Nephron progenitor cell (in vitro differentiated cells): ENCODE measurements at places on chromosomes 13 and 19.
A peak's percentile ranks its signal among the peaks of the same experiment; 100 is the strongest.

- DNase-seq: no peak
Observed at GRCh38 chr19:18905513-18906236, 9.7 kb upstream of the CERS1 start.

DNA sequence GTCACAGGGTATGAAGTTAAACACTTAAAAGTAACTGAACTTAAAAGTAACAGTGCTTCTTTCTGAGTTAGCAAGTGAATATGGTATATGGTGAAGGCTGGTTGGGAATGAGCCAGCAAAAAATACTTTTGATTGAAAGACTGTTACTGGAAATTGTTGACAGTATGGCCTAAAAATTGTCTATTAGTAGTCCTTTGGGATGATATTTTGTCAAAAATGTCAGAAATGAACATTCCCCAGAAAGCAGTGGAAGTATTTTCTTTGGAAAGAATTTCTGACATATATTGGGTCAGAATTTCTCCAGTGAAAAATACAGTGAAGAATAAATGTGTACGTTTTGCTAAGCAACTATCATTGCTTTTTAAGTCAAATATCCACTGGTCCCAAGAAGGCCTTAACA is 860.5 kb downstream of the PCDH9 start:
- DNase-seq: no peak

- no peak for DNase-seq
Observed at GRCh38 chr13:31631746-31632145, 107.6 kb upstream of the RXFP2 start.

GRCh38 chr13:38012096-38012495 is 142.5 kb upstream of the TRPC4 start:
- DNase-seq: no peak

DNA sequence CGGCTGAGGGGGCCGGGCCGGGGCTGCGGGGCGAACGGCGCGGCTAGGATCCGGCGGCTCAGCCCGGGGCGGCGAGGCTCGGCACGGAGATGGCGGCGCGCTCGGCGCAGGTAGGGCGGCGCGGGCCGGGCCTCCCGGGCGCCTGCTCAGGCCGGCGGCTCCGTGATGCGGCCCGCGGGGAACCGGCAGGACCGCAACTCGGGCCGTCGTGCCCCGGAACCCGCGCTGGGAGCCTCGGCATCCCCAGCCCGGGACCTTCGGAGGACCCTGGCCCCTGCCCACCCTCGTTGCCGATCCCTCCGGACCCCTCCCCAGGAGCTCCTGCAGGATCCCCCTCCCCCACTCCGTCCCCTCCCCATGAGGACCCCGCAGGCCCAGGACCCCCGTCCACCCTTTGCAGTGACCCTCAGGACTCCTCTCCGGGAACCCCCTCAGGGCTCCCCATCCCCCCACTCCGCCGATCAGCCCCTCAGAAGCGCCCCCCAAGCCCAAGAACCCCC is 304 bp downstream of the EVI5L start:
- DNase-seq: no peak

DNA sequence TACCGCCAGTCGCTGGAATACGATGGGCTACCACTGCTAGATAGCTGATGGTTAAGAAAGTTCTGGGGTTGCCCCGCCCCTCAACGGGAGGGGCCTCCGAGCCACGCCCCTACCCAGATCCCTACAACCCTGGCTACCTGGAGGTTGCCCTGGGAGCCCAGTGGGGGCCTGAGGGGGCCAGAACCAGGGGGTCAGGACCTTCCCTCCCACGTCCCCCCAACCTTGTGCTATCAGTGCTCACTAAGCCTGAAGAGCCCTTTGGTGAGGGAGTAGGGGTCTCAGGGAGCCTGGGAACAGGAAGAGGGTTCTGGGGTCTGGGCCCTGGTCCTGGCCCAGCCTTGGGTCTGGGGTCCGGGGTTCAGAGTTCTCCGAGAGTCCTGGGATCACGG is 8.9 kb downstream of the OCEL1 start:
- DNase-seq: peak; percentile 59

DNA sequence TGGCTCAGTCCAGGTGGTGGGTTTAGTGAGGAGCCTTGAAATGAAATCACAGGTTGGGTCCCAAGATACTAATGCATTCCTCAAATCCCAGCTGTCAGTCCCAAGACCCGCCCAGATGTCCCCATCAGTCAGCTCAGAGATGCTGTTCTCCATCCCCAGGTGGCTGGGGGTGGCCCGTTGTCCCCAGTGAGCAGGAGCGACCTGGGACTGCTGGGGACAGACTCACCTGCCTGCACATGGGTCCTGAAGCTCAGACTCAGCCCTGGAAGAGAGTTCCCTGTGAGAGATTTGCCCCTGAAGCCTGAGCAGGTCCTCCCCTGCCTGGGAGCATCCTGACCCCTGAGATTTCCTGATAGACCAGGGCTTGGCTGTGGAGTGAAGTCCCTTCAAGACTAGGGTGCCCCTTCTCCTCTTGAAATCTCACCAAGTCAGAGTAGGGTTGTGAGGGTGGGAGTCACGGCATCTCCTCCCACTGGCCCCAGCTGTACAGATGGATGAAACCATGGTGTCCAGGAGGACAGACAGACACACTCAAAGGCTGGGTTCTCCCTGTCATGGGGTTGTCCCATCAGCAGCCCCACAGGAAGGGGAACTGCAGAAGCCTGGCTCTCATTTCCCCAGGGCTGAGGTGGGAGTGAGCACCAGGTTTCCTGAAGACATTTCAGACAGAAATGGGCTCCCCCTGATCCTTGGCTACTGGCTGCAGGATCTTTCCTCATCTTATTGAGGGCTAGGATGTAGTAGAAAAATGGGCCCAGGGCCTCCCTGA is 14.4 kb downstream of the LILRA5 start:
- DNase-seq: no peak

DNA sequence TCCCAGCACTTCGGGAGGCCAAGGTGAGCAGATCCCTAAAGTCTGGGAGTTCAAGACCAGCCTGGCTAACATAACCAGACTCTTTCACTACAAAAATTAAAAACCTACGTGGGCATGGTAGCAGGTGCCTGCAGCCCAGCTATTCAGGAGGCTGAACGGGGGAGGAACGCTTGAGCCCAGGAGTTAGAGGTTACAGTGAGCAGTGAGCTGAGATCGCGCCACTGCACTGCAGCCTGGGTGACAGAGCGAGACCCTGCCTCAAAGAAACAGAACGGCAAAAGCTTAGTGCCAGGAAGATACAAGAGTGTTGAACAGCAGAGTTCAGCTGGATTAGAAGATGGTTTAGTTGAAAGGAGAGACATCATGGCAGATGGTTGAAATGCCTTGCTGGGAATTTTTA is 24.1 kb upstream of the RNF113B start:
- peak; percentile 19 for DNase-seq

DNA sequence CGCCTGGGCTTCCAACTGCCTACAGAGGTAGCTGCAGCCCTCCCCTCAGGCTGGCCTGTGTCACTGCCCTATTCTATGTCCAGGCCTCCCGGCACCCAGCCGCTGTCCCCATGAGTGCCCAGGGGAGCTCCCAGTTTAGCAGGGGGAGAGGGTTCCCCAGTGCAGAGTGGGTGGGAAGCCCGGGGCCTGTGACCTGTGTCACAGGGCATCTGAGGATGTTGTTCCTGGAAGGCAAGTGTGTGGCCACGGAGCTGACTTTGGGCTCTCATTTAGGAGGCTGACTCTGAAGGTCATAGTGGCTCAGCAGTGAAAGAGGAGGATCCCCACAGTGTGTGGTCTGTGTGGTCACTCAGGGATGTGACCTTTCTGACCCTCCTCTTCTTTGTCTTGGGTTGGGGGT is 25.1 kb downstream of the PPP1R37 start:
- no peak for DNase-seq

DNA sequence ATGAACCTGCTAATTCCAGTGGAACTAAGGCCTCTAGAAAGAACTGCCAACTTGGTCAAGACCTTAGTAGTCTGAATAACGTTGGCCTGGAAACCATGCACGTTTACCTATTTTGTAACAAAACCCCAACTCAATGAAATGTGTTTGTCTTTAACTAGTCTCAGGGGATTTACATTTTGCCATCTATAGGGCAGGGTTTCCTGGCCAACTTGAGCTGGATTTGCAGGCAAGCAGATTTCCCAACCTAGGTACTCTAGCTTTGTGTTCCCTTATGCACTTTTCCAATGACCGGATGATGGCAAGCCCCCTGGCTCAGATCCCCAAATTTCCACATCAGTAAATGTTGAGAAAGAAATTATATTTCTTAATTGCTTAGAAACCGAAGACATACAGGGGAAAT is 114.5 kb downstream of the IRS2 start:
- DNase-seq: no peak

- DNase-seq: no peak
Observed at GRCh38 chr13:100845128-100845757, 170.6 kb upstream of the TMTC4 start.

- DNase-seq: no peak
Observed at GRCh38 chr19:54063350-54064116, at the start of gene VSTM1. VSTM1 (minus strand) TSS chr19:54063897; CDS start chr19:54063777, 120 bp downstream.

- peak; percentile 90 for DNase-seq
Observed at GRCh38 chr19:56252699-56253422, 19.7 kb upstream of the EDDM13 start.

DNA sequence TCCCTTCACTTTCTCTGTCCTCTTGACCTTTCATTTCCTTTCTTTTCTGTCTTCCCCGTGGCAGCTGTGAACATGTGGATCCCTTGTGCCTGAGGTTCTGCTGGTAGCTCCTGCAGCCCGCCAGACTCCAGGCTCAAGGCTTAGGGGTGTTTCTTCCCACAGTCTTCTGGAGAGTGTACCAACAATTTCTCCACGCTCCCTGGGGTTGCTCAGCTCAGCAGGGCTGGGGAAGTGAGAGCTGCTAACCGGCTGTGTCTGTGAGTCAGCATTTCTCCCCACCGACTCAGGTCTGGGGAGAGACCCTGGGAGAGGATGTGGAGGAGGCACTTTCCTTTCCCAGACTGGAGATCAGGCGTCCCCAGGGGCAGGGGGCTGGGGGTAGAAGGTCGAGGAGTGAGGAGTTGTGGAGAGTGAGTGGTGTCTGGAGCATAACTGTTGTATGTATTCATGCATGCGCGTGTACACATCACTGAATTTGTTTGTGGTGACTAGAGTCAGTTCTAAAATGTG is 193.6 kb downstream of the KCNRG start:
- DNase-seq: peak; percentile 58

DNA sequence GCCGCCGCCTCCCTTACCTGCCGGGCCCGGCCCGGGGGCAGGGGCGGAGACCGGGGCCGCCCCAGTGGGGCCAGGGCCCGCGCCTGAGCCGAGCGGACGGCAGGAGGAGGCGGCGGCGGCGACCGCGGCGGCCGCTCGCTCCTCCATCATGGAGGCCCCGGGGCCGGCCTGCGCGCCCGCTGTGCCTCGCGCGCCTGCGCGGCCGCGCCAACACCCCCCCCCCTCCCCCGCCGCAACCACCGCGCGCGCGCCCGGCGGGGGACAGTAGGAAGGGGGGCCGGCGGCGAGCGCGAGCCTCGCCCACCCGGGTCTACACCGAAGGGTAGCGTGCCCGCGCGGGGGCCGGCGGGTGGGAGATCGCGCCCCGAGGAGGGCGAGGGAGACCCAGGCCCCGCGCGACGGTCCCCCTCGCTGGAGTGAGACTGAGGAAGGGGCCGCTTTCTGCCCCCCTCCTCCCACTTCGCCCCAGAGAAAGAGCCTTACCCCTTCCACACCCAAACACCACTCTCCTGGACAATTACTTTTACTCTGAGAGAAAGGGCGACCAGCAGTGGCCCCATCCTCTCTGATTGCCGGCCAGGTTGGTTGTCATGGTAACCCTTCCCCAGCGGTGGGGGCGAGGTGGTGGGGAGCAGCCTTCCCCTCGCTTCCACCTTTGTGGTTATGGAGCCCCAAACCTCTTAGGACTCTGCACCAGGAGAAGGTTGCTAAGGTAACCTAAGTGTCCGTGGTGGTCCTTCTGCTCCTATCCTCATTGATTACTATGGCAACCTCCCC is at the start of gene STRN4:
TSS of gene STRN4 (minus strand) at position 170 of the 777 bp plus-strand sequence. CDS start at position 150, 20 bp downstream.
- peak; percentile 74 for DNase-seq

DNA sequence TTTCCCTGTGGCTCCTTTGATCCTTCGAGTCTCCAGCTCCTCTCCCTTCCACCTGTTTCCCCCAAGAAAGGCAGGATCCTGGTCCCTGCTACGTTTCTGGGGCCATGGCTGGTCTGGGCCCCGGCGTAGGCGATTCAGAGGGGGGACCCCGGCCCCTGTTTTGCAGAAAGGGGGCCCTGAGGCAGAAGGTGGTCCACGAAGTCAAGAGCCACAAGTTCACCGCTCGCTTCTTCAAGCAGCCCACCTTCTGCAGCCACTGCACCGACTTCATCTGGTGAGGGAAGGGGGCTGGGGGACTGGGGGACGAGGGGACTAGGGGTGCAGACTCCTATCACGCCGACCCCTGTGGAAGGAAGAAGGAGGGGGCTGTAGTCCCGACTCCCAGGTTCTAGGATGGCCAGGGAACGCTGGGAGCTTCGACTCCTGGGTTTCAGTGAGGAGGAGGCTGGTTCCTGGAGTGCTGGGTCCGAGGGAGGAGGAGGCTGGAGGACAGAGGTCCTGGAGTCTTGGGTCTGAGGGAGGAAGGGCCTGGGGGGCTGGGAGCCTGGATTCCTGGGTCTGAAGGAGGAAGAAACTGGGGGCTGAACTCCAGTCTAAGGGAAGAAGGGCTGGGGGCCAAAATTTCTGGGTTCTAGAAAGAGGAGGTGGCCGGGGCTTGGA is 524 bp downstream of the PRKCG start:
- DNase-seq: no peak

- no peak for DNase-seq
Observed at GRCh38 chr13:100627120-100627519, 38.5 kb upstream of the GGACT start.
